ENCODE measurements at places on chromosomes 12 and 14. TPM values are rescaled to one million over a fixed set of nuclear protein-coding genes. Genes with fewer than 3 reads are reported as not detected.

GRCh38 chr14:105042813-105043212 is 21.9 kb upstream of the CDCA4 start:
- H3K27ac ChIP-seq, result no peak overlapping the region
- H3K4me3 ChIP-seq, result no peak overlapping the region
- DNase-seq, result no peak
- H3K4me1 ChIP-seq, result peaks cover 3% of the 10 kb centered on the region
- H3K27me3 ChIP-seq, result 0 out of 2 replicates have a peak, but pooled peaks cover 3% of the 10 kb centered on the region

GRCh38 chr12:132174839-132175490 is 30.7 kb downstream of the NOC4L start:
- no peak overlapping the region for H3K4me3 ChIP-seq
- no peak overlapping the region for H3K27ac ChIP-seq
- no peaks in the 10 kb centered on the region for H3K27me3 ChIP-seq

GRCh38 chr14:58364316-58364715 is 31.4 kb upstream of the TOMM20L start:
- no peaks in the 10 kb centered on the region for H3K27me3 ChIP-seq
- no peak for DNase-seq
- H3K4me3 ChIP-seq, result no peak overlapping the region
- H3K27ac ChIP-seq, result no peak overlapping the region

- no peak for DNase-seq
- no peaks in the 10 kb centered on the region for H3K27me3 ChIP-seq
- no peak overlapping the region for H3K27ac ChIP-seq
- H3K36me3 ChIP-seq, result no peaks in the 10 kb centered on the region
- H3K4me3 ChIP-seq, result no peak overlapping the region
- no peaks in the 10 kb centered on the region for H3K4me1 ChIP-seq
Observed at GRCh38 chr12:117507548-117507947, 146.1 kb upstream of the NOS1 start.

GRCh38 chr12:104501660-104502059 is 44.9 kb downstream of the CHST11 start:
- no peak overlapping the region for H3K27ac ChIP-seq
- peaks cover 13% of the 10 kb centered on the region for H3K4me1 ChIP-seq
- no peak for DNase-seq
- H3K36me3 ChIP-seq, result no peaks in the 10 kb centered on the region
- H3K27me3 ChIP-seq, result no peaks in the 10 kb centered on the region

DNA sequence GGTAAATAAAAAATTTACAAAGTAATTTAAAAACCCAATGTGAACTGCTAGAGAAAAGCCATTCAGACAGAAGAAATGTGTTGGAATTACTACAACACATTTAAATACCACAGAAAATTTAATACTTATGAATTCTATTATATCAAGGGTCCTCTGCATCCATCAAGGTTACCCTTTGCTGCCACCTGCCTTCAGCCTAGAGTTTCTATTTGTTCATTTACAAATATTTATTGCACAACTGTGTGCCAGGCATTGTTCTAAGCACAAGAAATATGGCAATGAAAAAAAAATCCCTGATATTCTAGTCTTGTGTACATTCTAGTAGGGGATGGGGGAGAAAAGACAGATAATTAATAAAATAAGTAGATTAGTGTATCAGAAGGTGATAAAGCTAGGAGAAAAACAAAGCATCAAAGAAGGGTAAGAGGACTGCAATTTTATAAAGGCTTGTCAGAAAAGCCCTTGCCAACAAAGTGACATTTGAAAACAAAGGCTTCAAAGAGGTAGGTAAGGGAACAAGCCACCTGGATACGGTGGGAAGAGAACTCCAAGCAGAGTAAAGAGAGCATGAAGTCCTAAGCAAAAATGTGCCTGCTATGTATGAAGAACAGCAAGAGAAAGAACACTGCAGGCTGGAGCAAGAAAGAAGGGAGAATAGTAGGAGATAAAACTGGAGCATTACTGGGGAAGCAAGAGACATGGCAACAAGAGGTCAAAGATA is 59.1 kb upstream of the SLC6A13 start:
- DNase-seq, result no peak
- peaks cover 72% of the 10 kb centered on the region for H3K36me3 ChIP-seq
- no peak overlapping the region for H3K27ac ChIP-seq

GRCh38 chr12:116538076-116538591 is 21.0 kb upstream of the MAP1LC3B2 start:
- no peak overlapping the region for H3K4me3 ChIP-seq
- H3K4me1 ChIP-seq, result peaks cover 12% of the 10 kb centered on the region
- H3K27ac ChIP-seq, result no peak overlapping the region
- no peaks in the 10 kb centered on the region for H3K36me3 ChIP-seq
- no peak for DNase-seq

DNA sequence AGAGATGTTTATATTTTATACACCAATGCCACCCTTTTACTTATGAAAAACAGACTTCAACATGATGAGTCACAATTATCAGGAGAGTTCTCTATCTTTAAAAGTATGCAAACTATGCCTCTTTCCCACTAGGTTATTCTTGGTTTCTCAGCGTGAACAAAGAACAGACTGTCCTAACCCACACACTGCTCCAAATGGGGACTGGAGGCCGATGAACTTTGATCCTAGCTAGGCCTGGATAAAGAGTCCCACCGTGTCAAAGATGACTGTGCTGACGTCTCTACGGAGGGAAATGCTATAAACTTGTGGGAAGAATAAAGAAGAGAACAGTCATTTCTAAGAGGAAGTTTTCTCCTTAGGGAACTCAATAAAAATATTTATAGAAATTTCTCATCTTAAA is 160.1 kb downstream of the EPS8 start:
- no peaks in the 10 kb centered on the region for H3K27me3 ChIP-seq
- H3K36me3 ChIP-seq, result no peaks in the 10 kb centered on the region
- peaks cover 18% of the 10 kb centered on the region for H3K4me1 ChIP-seq
- H3K27ac ChIP-seq, result no peak overlapping the region

DNA sequence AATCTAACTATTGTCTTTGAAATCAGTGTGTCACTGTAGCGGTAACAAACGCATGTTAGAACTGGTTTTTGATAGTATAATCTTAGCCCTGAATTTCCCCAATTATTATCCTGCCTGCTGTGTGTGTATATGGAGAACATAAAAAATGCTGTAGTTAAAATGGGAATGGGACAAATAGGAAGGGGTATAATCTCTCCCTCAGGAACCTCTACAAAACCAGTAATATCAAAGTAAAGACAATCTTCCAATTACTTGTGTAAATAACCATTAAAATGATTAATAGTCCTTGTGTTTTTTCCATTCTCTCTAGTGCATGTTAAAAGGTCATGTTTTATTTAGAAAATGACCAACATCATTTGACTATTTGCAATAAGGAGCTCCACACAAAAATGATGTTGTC is 200.1 kb upstream of the TMTC1 start:
- no peak for DNase-seq
- H3K27ac ChIP-seq, result no peak overlapping the region
- no peaks in the 10 kb centered on the region for H3K4me1 ChIP-seq
- no peaks in the 10 kb centered on the region for H3K36me3 ChIP-seq
- no peaks in the 10 kb centered on the region for H3K27me3 ChIP-seq
- H3K4me3 ChIP-seq, result no peak overlapping the region

- DNase-seq, result peak; percentile 70
- no peaks in the 10 kb centered on the region for H3K27me3 ChIP-seq
- H3K4me3 ChIP-seq, result no peak overlapping the region
- H3K36me3 ChIP-seq, result no peaks in the 10 kb centered on the region
Observed at GRCh38 chr12:25119020-25119419, 75.9 kb downstream of the DNAI7 start.

GRCh38 chr14:95407354-95407753 is 87.6 kb upstream of the CLMN start:
- no peak overlapping the region for H3K27ac ChIP-seq
- H3K36me3 ChIP-seq, result no peaks in the 10 kb centered on the region
- H3K27me3 ChIP-seq, result no peaks in the 10 kb centered on the region
- peaks cover 12% of the 10 kb centered on the region for H3K4me1 ChIP-seq
- DNase-seq, result no peak

- H3K27me3 ChIP-seq, result no peaks in the 10 kb centered on the region
- H3K4me1 ChIP-seq, result peaks cover 29% of the 10 kb centered on the region
- peaks cover 29% of the 10 kb centered on the region for H3K36me3 ChIP-seq
Observed at GRCh38 chr12:96295532-96296160, 101.5 kb downstream of the ELK3 start.

DNA sequence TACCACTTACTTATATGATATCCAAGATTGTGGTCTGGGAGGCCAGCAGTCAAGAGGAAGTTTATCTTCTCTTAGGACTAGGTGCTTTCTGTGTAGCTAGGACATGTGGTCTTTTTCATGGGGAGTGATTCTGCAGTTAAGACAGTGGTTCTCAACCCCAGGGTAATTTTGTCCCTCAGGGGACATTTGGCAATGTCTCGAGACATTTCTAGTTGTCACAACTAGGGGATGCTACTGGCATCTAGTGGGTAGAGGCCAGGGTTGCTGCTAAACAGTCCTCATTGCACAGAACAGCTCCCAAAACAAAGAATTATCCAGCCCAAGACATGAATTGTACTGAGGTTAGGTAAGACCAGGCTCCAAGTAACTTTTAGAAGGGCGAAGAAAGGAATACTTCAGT is 20.0 kb downstream of the AMDHD1 start:
- no peaks in the 10 kb centered on the region for H3K36me3 ChIP-seq
- no peaks in the 10 kb centered on the region for H3K27me3 ChIP-seq
- H3K27ac ChIP-seq, result no peak overlapping the region
- H3K4me1 ChIP-seq, result no peaks in the 10 kb centered on the region
- DNase-seq, result peak; percentile 53

Gene FAM222A
- total RNA-seq, result 0.94 TPM

Gene ANO4
- not detected for total RNA-seq

Gene NTN4
- total RNA-seq, result not detected

Gene TOMM20L
- total RNA-seq, result not detected

Gene AQP2
- total RNA-seq, result 0.63 TPM

Gene DAO
- not detected for total RNA-seq

Gene SCFD1
- 78.8 TPM for total RNA-seq

Gene NRL
- total RNA-seq, result 2.5 TPM

Gene AICDA
- total RNA-seq, result 6.3 TPM
